Naive thymus-derived CD4-positive, alpha-beta T cell (primary cell): ENCODE measurements at places on chromosomes 3 and 15. TPM values are rescaled to one million over a fixed set of nuclear protein-coding genes. Genes with fewer than 3 reads are reported as not detected.

- DNase-seq, result no peak
These were observed 11.1 kb downstream of the LRCH3 start for GRCh38 chr3:197801891-197802778.

DNA sequence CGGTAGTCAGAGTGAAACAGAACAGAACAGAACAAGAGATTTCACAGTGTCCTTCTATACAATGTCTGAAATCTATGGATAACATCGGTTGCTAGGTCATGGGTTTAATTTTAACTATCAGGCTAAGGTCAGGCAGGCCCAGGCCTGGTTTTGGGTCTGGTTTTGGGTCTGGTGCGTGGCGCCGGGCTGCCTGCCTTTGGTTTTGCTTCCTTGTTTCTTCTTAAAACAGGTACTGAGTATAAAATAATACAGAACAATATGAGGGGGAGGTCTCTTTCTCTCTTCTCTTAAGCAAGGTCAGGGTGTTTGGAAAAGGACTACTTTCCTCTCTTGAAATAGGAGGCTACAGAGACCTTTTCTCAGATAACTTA lies 1.4 kb downstream of the AEN start:
- DNase-seq, result no peak

GRCh38 chr3:77686560-77686959 lies 646.7 kb downstream of the ROBO2 start:
- no peak for DNase-seq

DNA sequence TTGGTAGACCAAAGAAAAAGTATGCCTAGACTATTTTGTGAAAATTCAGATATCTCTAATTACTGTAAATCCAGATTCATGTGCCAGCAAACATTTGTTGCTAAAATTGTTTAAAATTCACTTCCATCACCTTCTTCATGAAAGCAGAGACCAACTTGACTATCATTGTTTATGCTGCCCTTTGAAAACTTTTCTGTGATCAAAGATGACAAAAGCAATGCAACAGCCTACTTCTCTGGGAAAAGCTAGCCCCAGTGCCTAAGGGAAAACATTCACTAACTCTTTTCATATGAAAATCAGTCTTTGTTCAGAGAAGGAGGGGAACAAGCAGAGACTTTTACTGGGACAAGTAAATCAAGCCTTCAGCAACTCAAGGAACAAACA lies 178.0 kb upstream of the P2RY1 start:
- DNase-seq, result no peak

- DNase-seq, result no peak
These were observed 62.9 kb downstream of the SERPINI1 start for GRCh38 chr3:167798443-167798842.

- no peak for DNase-seq
These were observed 38.1 kb downstream of the NMNAT3 start for GRCh38 chr3:139639662-139640061.

The POLQ gene
- 0.04 TPM for polyA plus RNA-seq

DNA sequence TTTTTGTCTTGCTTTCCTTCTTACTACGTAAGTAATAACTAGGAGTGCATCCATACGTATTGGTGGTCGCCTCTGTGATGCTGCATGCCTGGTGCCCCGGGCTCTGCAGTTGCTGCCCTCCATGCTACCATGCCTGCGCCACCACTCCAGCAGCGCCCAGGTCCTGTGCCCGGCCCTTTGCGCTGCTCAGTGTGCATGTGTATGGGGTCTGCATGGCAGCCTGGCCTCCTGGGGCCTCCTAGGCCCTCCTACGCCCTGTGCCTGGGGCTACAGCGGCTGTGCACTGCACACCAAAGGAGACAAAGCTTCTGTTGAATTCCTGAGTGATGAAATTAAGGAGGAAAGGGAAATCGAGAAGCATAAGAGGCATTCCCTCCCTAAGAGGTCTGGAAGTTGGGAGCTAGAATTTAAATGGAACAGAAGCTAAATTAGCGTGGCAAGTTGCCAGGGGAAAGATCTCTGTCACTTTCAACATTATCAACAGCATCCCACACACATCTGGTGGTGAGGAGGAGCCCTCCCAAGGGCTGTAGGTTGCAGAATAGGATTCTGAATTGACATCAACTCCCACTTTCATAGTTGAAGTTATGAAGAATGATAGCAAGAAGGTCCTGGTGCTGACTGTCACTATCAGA lies 275.0 kb upstream of the CHRM5 start:
- DNase-seq, result no peak

DNA sequence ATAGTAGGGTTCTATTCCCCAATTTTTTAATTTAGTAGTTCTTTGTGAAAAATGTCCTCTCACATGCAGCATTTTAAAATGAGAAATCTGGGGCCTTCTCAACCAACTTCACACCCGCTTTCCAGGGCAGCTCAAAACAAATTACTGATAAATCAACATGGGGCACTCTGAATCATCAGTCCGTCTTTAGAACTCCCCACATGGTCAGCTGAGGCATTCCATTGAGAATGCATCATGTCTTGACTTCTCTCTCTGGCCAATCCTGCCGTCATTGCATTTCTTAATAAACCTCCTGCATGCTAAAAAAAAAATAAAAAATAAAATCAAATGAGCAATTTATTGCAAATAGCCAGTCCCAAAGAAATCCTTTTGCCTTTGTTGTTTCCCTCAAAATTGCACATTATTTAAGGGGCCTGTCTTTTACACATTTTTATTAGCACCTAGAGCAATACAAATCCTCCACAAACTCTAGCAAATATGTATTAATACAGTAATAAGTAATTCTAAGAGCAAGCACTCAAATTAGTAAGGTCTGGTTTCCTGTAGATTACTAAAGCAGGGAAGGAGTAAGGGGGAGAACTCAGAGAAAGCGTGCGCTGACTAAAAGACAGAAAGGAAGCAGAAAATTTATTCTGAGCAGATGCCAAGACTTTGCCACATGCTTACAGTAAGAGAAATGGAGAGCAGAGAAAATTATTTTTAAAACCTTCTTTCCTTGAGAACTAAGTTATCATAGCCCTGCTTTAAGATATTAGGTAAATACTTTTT lies 175.7 kb downstream of the TNIK start:
- DNase-seq, result no peak

The ST3GAL6 gene
- polyA plus RNA-seq, result 0.47 TPM

DNA sequence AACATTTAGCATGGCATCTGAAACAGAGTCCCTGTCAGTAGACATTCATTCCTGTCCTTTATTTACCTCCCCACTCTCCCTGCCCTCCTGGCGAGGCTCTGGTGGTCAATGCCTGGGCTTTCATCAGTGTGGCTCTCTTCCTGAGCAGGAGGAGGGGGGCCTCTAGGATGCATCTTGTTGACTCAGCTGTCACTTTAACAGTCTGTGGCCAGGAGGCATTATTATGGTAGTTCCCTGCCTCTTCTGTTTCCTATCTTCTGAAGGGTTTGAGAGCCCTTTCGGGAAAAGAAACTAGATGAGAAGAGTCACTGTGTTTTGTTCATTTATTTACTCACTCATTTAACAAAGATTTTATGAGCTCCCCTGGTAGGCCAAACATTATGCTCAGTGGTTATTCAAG lies 2.4 kb upstream of the PPP1R14D start:
- DNase-seq, result no peak
